Gastrocnemius medialis (tissue), 4 donors: ENCODE measurements at places on chromosomes 2 and 18. TPM values are rescaled to one million over a fixed set of nuclear protein-coding genes. Genes with fewer than 3 reads are reported as not detected.
A peak's percentile ranks its signal among the peaks of the same experiment; 100 is the strongest.

Gene MSTN
- 0.11 TPM for total RNA-seq

Gene POTEI
- total RNA-seq = not detected

Gene CNTNAP5
- total RNA-seq = not detected

Gene SLC5A7
- not detected for total RNA-seq

Gene CCDC121
- 1.6 TPM for total RNA-seq

DNA sequence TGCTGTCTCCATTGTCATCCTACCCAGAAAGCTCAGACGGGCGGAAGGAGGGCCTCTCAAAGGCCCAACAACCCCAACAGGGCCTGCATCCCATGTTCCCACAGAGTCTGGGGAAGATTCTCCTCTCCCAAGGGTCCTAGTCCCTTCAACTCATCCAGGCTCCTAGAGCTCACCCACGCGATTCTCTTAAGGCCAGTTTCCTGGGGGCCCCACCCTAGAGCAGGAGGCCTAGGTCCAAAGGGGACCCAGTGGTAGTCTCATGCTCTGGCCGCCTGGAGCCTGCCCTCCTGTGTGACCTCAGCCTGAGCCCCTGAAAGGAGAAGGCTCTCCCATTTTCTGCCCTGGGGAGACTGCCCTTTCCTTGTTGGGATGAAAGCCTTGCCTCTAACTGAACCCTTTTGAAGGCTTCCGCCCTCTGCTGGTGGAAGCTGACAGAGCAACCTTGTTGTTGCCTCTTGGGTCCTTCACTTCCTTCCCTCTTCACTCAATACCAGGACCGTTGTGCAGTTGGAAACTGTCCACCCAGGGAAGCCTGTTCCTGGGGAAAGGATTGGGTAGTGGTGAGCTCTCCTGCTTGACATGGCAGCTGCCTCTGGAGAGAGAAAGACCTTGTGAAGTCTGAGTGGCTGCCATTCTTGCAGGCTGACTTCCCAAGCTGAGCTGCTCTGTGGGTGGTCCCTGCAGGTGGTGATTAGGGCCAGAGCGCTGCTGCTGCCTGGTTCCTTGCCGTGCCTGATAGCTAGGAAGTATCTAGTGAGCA is 86.0 kb upstream of the ALPP start:
- no peak overlapping the region for H3K4me3 ChIP-seq
- no peaks in the 10 kb centered on the region for H3K4me1 ChIP-seq
- no peak overlapping the region for H3K27ac ChIP-seq
- DNase-seq = peak; percentile 21
- H3K36me3 ChIP-seq = no peaks in the 10 kb centered on the region
- no peaks in the 10 kb centered on the region for H3K27me3 ChIP-seq

- DNase-seq = no peak
- peaks cover 7% of the 10 kb centered on the region for H3K4me1 ChIP-seq
- no peaks in the 10 kb centered on the region for H3K36me3 ChIP-seq
- no peak overlapping the region for H3K27ac ChIP-seq
- H3K4me3 ChIP-seq = no peak overlapping the region
These were observed 139.8 kb downstream of the UXS1 start for GRCh38 chr2:106054321-106054720.

- H3K4me1 ChIP-seq = no peaks in the 10 kb centered on the region
- no peak for DNase-seq
- no peaks in the 10 kb centered on the region for H3K27me3 ChIP-seq
- no peaks in the 10 kb centered on the region for H3K36me3 ChIP-seq
- H3K4me3 ChIP-seq = no peak overlapping the region
These were observed 612.1 kb downstream of the KCNJ3 start for GRCh38 chr2:155310589-155310988.

GRCh38 chr2:138775736-138776135 is 4.5 kb downstream of the NXPH2 start:
- H3K36me3 ChIP-seq = no peaks in the 10 kb centered on the region
- H3K4me3 ChIP-seq = no peak overlapping the region
- DNase-seq = no peak
- H3K27me3 ChIP-seq = peaks cover 33% of the 10 kb centered on the region
- H3K27ac ChIP-seq = no peak overlapping the region

DNA sequence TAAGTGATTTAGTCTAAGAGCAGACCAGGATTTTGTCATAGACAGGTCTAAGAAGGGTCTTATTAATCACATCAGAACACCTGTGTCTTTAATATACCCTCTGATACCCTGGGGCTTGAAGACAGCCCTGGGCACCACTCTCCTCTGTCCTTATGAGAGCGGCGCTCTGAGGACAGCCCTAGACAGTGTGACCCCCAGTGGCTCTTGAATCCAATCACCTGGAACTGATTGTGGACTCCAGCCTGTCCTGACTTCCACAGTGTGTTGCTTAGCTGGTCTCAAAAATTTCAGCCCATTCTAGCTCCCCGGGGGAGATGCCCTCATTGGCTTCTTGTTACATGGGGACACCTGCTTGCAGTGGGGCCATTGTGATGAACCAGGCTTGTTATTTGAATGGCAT is 195.8 kb upstream of the SMAD2 start:
- no peaks in the 10 kb centered on the region for H3K27me3 ChIP-seq
- peaks cover 14% of the 10 kb centered on the region for H3K4me1 ChIP-seq
- no peaks in the 10 kb centered on the region for H3K36me3 ChIP-seq
- no peak overlapping the region for H3K27ac ChIP-seq
- no peak overlapping the region for H3K4me3 ChIP-seq

GRCh38 chr18:32684096-32684495 is 88.7 kb downstream of the KLHL14 start:
- H3K4me1 ChIP-seq = no peaks in the 10 kb centered on the region
- H3K27ac ChIP-seq = no peak overlapping the region
- H3K27me3 ChIP-seq = no peaks in the 10 kb centered on the region

DNA sequence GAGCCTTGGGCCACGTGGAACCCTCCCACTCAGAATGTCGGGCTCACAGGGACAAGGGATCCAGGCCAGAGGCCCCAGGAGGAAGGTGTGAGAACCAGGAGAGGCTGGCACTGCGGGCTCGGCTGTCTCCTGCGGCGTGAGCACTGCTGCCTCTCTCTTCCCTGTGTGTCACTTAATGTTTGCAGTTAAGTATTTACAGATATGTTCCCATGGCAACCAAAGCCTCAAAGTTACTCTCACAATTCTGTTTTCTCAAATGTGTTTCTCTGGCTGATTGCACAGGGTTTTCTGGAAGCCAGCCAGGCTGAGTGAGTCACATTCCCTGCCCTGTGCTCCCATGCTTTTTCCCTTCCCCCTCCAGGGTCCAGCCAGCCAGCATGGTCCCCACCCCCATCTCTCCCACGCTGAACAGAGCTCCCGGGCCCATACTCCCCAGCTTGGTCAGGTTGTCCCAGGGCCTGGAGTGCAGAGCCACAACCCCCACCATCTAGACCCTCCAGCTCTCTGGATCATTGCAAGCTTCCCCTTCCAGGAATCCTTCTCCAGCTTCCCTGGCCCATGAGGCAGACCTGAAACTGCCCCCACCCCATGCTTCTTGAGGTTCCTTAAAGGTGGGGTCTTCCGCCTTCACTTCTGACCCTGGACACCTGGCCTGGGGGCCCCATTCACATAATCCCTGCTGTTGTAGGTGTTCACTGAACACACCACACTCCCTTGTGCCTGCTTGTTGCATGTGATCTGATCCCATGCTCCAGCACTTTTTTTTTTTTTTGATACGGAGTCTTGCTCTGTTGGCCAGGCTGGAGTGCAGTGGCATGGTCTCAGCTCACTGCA is 265.9 kb downstream of the CELF4 start:
- DNase-seq = peak; percentile 17
- H3K27me3 ChIP-seq = no peaks in the 10 kb centered on the region
- no peak overlapping the region for H3K4me3 ChIP-seq
- no peaks in the 10 kb centered on the region for H3K36me3 ChIP-seq
- no peaks in the 10 kb centered on the region for H3K4me1 ChIP-seq

DNA sequence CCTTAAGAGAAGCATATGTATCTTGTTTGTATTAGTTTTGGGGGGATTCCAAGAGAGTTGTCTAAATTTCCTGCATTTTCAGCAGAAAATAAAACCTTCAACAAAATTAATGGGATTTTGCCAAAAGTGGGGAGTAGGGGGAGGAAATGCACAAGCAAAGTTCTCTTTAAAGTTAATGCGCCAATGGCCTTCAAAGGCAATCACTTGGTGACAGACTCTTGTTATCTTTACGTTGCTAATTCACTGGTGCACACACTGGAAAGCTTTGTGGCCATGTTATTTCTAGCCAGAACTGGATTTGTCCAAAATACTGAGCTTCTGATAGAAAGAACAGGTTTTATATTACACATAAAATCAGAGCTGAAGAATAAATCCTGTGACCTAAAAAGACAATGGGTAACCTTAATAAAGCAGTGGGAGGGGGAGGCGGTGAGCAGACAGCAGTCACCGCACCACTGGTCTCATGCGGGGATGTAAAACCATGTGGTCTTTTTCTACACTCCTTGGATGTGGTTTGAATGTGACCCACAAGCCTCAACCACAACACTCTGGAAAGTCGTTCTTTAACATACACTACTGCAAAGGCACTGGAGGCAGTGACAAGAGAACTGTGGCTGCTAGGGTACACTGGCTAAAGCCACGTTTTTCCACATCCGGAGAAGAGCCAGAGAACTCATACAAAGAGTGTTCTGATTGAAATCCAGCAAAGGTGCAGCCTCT is 176.9 kb upstream of the SMAD7 start:
- H3K27ac ChIP-seq = no peak overlapping the region
- no peak for DNase-seq
- no peak overlapping the region for H3K4me3 ChIP-seq
- no peaks in the 10 kb centered on the region for H3K27me3 ChIP-seq
- H3K36me3 ChIP-seq = no peaks in the 10 kb centered on the region

DNA sequence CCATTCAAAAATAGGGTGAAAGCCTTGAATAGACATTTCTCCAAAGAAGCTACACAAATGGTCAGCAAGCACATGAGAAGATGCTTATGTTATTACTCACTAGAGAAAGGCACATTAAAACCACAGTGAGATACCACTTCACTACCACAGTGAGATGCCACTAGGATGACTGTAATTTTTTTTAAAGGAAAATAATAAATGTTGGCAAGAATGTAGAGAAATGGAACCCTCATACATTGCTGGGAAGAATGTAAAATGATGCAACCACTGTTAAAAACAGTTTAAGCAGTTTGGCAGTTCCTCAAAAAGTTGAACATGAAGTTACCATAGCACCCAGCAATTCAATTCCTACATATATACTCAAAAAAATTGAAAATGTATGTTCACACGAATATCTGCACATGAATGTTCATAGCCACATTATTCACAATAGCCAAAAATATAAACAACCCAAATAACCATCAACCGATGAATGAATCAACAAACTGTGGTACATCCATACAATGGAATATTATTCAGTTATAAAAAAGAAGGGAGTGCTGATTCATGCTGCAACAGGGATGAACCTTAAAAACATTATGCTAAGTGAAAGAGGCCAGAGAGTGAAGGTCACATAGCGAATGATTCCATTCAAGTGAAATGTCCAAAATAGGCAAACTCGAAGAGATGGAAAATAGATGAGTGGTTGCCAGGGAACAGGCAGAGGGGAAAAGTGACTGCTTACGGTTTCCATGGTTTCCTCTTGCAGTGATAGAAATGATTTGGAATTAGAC is 156.2 kb upstream of the NDUFV2 start:
- H3K27ac ChIP-seq = no peak overlapping the region
- no peak for DNase-seq
- no peaks in the 10 kb centered on the region for H3K4me1 ChIP-seq
- H3K4me3 ChIP-seq = no peak overlapping the region

DNA sequence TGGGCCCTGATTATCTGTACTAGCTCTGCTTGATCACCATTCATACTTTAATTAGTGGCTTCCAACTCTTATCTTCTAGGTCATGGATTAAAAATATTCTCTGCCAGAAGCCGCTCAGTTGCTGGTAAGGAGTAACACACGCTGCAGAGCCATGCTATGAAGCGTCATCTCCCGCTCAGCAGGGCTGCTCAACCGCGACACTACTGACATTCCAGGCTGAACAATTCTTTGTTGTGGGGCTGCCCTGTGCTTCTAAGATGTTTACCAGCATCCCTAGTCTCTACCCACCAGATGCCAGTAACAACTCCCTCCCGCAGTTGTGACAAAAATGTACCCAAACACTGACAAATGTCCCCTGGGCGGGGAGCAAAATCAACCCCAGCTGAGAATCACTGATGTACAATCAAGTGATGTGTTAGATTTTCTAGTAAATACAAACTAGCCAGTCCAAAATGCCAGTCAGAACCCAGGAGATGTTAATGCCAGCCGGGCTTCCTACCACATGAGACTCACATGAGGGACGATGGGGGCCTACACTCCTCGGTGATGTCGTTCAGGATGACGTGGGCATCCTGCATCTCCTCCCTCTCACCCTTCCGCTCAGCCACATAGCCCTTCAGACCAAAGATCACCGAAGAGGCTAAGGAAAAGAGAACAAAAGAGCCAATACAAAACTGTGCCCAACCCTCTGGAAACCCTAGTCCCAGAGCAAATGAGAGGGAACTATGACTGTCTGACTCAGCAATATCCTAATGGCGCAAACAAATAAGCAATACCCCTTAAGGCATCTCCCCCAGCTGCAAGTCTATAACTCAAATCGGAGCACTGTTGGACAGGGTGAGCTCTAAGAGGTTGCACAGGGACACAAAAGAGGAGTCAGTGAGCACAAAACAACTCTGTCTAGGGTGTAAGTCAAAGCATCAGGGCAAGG is 15.6 kb downstream of the ILKAP start:
- H3K4me3 ChIP-seq = no peak overlapping the region
- peaks cover 10% of the 10 kb centered on the region for H3K4me1 ChIP-seq
- no peak overlapping the region for H3K27ac ChIP-seq
- H3K36me3 ChIP-seq = peaks cover 97% of the 10 kb centered on the region
- H3K27me3 ChIP-seq = no peaks in the 10 kb centered on the region
